AG04449 (cell line): ENCODE measurements at places on chromosomes 4 and X.
A peak's percentile ranks its signal among the peaks of the same experiment; 100 is the strongest.

GRCh38 chr4:95877636-95878035 is 37.7 kb downstream of the PDHA2 start:
- DNase-seq, result no peak

- no peak for DNase-seq
Observed at GRCh38 chr4:148171596-148171995, 270.6 kb downstream of the NR3C2 start.

- DNase-seq, result no peak
Observed at GRCh38 chr4:22071749-22072148, 123.2 kb upstream of the KCNIP4 start.

GRCh38 chr4:8506373-8507195 is 66.0 kb downstream of the TRMT44 start:
- no peak for DNase-seq

GRCh38 chr4:76546327-76546726 is 111.3 kb downstream of the SHROOM3 start:
- no peak for DNase-seq

- no peak for DNase-seq
Observed at GRCh38 chr4:110271986-110272385, 73.6 kb upstream of the ELOVL6 start.

- DNase-seq, result peak; percentile 31
Observed at GRCh38 chr4:124053872-124054538, 657.4 kb downstream of the SPRY1 start.

DNA sequence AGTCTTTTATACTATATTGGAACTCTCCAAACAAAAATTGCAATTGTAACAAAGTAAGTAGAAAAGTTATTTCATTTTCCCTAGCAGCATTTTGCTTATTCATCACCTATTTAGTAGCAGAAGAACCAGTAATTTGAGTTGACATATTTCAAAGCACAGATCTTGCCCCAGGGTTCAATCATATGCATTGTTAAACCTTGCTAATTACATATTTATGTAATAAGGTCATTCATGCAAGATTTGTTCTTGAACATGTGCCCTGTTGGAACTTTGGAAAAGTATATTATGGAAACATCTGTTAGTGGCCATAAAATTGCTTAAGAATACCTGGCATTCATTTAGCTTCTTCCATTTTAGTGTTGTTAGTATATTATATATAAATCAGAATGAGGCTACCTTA is 191.7 kb downstream of the TLL1 start:
- no peak for DNase-seq

- DNase-seq, result no peak
Observed at GRCh38 chr4:121015421-121015820, 56.9 kb downstream of the NDNF start.

DNA sequence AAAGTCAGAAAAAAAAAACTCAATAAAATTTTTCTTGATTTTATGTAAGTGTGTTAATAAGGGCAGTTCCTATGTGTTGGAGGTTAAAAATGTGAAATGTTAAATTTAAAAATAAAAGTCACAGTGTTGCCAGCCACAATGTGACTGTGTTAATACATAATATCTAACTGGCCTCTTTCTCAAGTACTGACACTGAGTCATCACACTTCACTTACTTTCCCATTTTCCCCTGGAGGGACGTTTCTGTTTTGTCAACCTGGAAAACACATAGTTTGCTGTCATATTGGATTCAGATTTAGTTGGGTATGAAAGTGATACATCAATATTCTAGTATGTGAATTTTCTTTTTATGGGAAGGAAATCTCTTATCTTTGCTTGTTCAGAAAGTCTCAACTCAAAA is 46.4 kb downstream of the ARHGEF38 start:
- no peak for DNase-seq

DNA sequence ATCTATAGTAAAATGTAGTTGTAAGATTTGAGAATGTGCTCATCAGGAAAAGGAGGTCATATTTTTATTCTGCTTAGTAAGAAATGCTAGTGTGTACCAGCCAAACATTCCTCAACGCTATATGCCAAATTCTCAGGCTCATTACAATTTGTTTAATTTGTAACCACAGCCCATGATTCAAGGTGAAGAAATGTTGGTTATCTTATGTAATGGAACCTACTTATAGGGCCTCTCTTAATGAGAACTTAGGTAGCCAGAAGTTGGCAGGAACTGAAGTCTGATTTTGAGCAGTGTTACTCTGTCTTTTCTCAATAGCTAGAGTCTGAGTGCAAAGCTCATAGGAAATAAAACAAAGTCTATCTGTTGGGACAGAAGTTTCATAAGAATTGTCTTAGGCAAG is 595.0 kb downstream of the GLUD2 start:
- DNase-seq, result peak; percentile 19

- DNase-seq, result no peak
Observed at GRCh38 chrX:70039758-70040157, 10.0 kb downstream of the AWAT2 start.

GRCh38 chr4:105755375-105755774 is 46.8 kb downstream of the GSTCD start:
- no peak for DNase-seq

- no peak for DNase-seq
Observed at GRCh38 chrX:20372533-20372932, 105.8 kb upstream of the RPS6KA3 start.

GRCh38 chr4:78845472-78845871 is 69.3 kb downstream of the BMP2K start:
- DNase-seq, result no peak
